Activated CD4-positive, alpha-beta T cell treated with anti-CD3 and anti-CD28 coated beads, Interleukin-2, amount 10 ng/mL, durations not matched to agents 24 days and 14 days (primary cell): ENCODE measurements at places on chromosomes 6 and 20. TPM values are rescaled to one million over a fixed set of nuclear protein-coding genes. Genes with fewer than 3 reads are reported as not detected.

Gene DSP
- total RNA-seq: 0.02 TPM in 1 of 2 replicates, not detected in the other

Gene PNPLA1
- total RNA-seq: not detected in 2 replicates

Gene SLC16A10
- total RNA-seq: 4.2 and 5.1 TPM in 2 replicates

Gene BHLHE23
- total RNA-seq: not detected in 2 replicates

Gene OPRM1
- total RNA-seq: not detected in 2 replicates

Gene ETV7
- total RNA-seq: 0.54 and 0.57 TPM in 2 replicates

Gene OPRL1
- total RNA-seq: 0.23 and 0.28 TPM in 2 replicates

Gene UNC93A
- not detected in 2 replicates for total RNA-seq

Gene CLPSL2
- total RNA-seq: not detected in 2 replicates

Gene MYCT1
- total RNA-seq: not detected in 2 replicates

Gene DYNLT2
- 2.1 TPM in 2 replicates for total RNA-seq

Gene VWA7
- 3.0 and 3.2 TPM in 2 replicates for total RNA-seq

Gene COL9A3
- 0.47 TPM in 1 of 2 replicates, not detected in the other for total RNA-seq

DNA sequence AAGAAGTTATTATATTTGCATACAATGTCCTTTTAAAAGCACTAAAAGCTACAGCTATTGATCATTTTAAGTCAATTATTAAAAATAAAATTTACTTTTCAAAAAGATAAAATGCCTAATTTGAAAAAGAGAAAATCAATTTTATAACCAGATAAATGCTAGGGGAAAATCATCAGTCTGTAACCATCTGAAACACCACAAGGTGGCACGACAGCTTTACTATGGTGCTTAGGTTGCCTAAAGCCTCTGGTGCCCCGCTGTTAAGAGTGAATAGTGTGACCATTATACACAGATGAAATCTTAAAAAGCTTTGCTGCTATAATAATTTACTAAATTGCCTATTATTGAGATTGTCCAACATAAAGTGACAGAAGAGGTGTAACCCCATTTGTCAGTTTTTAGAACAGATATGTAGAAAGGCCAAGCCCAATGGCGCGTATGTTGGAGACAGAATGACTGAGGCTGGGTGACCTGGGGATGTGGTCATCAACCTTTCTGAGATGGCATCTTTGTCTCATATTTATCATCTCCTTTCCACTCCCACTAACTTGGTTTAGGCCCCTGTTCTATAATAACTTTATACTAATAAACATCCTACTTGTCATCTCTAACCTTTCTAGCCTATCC lies 100.8 kb downstream of the MOXD1 start:
- H3K27me3 ChIP-seq: peaks cover 24% of the 10 kb centered on the region
- no peaks in the 10 kb centered on the region for H3K4me1 ChIP-seq
- no peak overlapping the region for H3K4me3 ChIP-seq

- no peaks in the 10 kb centered on the region for H3K36me3 ChIP-seq
- H3K27ac ChIP-seq: no peak overlapping the region
- peaks cover 10% of the 10 kb centered on the region for H3K27me3 ChIP-seq
- peaks cover 15% of the 10 kb centered on the region for H3K4me1 ChIP-seq
- H3K4me3 ChIP-seq: no peak overlapping the region
Observed at GRCh38 chr6:33836806-33837469, 33.1 kb upstream of the MLN start.

- H3K4me3 ChIP-seq: peak overlapping the region; percentile 39
- peak overlapping the region; percentile 62 for H3K27ac ChIP-seq
- H3K4me1 ChIP-seq: peaks cover 24% of the 10 kb centered on the region
- H3K36me3 ChIP-seq: peaks cover 4% of the 10 kb centered on the region
Observed at GRCh38 chr6:99604166-99605073, 2.2 kb upstream of the PRDM13 start.

- DNase-seq: no peak
- no peaks in the 10 kb centered on the region for H3K27me3 ChIP-seq
- H3K27ac ChIP-seq: no peak overlapping the region
- H3K4me3 ChIP-seq: no peak overlapping the region
Observed at GRCh38 chr6:161169035-161169434, 104.8 kb downstream of the AGPAT4 start.

DNA sequence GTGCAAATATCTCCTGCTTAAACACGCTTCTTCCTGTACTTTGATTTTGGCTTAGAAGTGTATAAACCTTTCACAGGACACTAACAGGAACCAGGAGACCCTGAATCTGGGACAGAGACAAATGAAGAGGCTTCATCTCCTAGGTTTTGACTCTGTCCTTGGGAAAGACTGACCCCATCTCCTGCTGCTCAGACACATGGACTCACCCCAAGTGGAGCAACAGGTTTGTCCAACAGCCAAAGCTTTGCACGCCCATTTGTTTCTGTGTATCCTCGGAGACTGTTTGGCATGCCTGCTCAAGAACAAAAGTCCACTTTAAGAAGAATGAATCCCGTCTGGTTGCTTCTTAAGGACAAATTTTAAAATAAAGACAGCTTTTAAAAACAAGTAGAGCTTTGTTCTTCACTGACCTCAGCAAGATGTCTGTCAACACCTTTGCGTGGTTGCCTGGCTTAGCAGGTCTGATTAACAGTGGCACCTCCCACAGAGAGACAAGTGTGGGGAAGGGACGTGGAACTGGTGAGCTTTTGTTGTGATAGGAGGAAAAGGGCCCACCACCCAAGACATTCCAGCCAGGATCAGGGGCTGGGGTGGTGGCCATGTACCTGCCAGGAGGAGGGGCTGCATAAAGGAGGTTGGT lies 202.6 kb downstream of the SOD2 start:
- H3K36me3 ChIP-seq: no peaks in the 10 kb centered on the region
- peaks cover under 1% of the 10 kb centered on the region for H3K27me3 ChIP-seq
- no peak overlapping the region for H3K4me3 ChIP-seq
- no peak overlapping the region for H3K27ac ChIP-seq

- peaks cover 5% of the 10 kb centered on the region for H3K27me3 ChIP-seq
- no peak overlapping the region for H3K27ac ChIP-seq
- H3K36me3 ChIP-seq: no peaks in the 10 kb centered on the region
- H3K4me3 ChIP-seq: no peak overlapping the region
- peaks cover 1% of the 10 kb centered on the region for H3K4me1 ChIP-seq
Observed at GRCh38 chr6:46310196-46310595, 139.4 kb upstream of the ENPP5 start.

- no peak for DNase-seq
- no peaks in the 10 kb centered on the region for H3K36me3 ChIP-seq
- no peak overlapping the region for H3K27ac ChIP-seq
- H3K4me1 ChIP-seq: no peaks in the 10 kb centered on the region
- H3K27me3 ChIP-seq: peaks cover 6% of the 10 kb centered on the region
- H3K4me3 ChIP-seq: no peak overlapping the region
Observed at GRCh38 chr20:39282619-39283092, 320.5 kb downstream of the DHX35 start.

DNA sequence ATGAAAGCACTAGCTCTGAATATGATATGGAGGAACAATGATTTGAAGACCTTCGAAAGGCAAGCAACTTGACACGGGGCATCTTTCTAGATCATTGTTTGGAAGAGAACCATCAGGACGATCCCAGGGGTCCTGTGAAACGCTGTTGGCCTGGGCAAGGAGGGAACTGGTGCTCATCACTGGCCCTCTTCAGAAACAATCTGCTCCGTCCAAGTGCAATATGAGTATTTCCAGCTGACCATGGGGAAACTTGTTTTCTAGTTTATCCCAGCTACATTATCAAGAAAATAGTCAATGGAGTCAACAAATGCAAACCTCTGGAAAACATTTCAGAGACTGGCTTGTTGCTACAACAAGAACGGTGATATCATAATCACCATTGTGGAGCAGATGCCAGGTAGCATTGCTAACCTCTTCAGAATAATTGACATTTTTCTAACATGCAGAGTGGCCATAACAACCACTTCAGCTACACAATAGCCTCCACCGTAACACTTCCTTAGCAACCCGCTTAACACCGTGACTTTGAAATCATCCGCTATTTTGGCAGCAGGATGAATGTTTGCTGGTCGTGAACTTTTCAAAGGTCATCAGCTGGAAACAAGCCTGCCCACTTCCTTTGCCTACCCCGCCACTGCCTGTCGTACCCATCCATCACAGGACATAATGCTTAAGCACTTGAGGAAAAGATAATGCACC lies 112.0 kb upstream of the PDE10A start:
- H3K27me3 ChIP-seq: peaks cover 9% of the 10 kb centered on the region
- DNase-seq: no peak
- no peaks in the 10 kb centered on the region for H3K36me3 ChIP-seq
- H3K4me3 ChIP-seq: no peak overlapping the region
- H3K4me1 ChIP-seq: no peaks in the 10 kb centered on the region

DNA sequence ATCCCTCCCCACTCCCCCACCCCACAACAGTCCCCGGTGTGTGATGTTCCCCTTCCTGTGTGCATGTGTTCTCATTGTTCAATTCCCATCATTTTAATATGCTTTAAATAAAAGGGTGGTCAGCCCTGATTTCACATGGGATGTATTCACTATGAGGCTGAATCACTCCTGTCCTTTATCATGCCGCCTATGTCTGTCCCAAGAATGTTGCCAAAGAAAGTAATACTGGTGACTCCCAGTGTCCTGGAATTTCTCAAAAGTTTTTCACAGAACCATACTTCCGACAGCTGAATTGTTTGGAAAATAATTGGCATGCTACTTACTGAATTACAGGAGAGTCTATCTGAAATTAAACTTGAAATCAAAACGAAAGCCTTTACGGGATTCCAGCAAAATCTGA lies 217.7 kb downstream of the HAO1 start:
- no peak overlapping the region for H3K4me3 ChIP-seq
- DNase-seq: no peak
- no peaks in the 10 kb centered on the region for H3K4me1 ChIP-seq

- no peaks in the 10 kb centered on the region for H3K4me1 ChIP-seq
- H3K4me3 ChIP-seq: no peak overlapping the region
- peaks cover 51% of the 10 kb centered on the region for H3K27me3 ChIP-seq
- H3K27ac ChIP-seq: no peak overlapping the region
Observed at GRCh38 chr6:41237128-41237527, 9.0 kb downstream of the TREML4 start.
